Left renal cortex interstitium (tissue), 4 donors: ENCODE measurements at places on chromosomes 12 and 14.

DNA sequence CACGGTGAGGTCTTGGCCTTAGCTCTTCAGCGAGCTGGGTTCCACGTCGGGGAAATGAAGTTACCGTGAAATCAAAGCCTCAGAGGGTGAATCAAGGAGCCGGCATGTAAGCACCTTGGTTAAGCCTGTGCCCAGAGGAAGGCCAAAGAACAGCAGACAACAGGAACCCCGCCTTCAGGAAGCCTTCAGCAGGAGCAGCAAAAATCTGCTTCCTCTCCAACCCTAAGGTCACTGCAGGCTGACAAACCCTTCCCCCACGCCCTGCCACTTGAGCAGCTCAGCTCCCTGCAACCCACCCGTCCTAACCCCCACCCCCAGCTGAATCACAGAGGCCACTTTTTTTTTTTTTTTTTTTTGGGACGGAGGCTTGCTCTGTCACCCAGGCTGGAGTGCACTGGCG lies 72.9 kb upstream of the LTA4H start:
- no peak for DNase-seq

DNA sequence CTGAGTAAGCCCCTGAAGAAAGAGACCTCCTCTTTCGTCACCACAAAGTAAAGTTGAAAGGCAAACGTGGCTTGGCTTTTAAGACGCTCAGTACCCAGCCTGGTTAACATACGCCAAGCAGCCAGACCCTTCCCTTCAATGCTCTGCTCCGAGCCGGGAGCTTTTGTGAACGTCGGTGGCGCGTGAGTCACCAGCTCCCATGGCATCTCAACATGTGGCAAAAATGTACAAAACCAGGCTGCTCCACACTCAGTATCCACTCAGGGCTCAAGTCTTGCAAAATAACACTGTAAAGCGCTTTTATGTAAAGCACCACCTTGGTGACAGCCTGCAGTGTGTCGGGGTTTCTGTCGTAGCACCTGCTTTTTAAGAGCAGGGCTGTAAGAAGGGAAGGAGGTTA lies 89.0 kb downstream of the SETD3 start:
- no peak for DNase-seq

- no peak for DNase-seq
Observed at GRCh38 chr12:28127455-28127854, 62.8 kb upstream of the CCDC91 start.

GRCh38 chr12:132257955-132258490 lies 71.4 kb downstream of the GALNT9 start:
- DNase-seq, result no peak

DNA sequence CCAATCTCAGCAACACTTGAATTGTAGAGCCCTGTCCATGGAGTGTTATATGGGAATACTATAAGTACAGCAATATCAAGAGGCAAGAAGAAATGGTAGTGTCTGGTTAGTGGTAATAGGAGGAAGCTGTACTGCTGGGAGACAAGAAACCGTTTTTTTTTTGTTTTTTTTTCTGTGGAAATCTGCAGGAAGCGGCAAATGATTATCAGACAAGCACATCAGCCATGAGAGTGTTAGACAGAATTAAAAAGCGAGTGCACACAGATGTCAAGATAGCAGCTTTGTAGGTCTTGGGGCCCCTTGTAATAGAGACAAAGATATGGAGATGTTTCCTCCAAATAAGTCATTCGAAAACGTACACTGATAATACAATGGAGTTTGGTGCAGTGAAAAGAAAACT lies 6.7 kb downstream of the TESPA1 start:
- no peak for DNase-seq

- no peak for DNase-seq
Observed at GRCh38 chr12:11134305-11134704, at the start of gene TAS2R30. Gene TAS2R30, minus strand, starts transcription at chr12:11134644. Its CDS starts 400 bp downstream, at chr12:11134244.

DNA sequence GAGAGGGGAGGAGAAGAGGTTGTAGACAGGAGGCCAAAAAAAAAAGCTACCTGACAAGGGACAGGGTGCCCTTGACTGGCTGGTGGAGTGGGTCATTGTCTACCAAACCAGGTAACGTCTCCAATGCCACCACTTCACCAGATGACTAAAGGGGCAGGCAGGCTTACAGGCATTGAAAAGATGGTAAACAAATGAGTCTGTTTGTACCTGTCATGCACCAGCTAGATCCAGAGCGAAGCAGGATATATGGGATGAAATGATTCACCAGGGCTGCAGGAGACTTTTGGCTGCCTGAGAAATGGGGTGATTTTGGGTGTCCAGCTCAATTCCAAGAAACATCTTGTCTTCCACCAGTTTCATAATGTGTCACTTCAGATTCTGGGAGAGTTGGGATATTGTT lies 4.0 kb downstream of the C12orf54 start:
- DNase-seq, result no peak

- no peak for DNase-seq
Observed at GRCh38 chr14:25861406-25861805, 736.4 kb downstream of the NOVA1 start.

- no peak for DNase-seq
Observed at GRCh38 chr12:80504389-80505163, 60.5 kb downstream of the PTPRQ start.

DNA sequence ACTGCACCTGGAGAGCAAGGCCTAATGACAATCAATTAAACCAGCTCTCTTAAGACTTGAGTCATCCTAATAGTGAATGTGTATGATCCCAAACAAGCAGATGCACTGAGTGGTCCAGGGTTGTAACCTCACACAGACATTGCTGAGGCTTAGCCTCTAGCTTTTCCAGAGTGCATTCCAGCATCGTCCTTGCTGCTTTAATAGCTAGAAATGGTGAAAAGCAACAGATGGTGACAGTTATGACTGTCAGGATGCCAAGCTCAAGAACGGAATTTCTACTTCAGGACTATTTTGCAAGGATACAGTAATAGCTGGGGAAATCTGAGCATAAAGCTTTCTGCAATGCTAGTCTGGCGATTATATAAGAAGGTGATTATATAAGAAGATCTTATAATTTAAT lies 34.6 kb downstream of the PTPRR start:
- DNase-seq, result no peak

DNA sequence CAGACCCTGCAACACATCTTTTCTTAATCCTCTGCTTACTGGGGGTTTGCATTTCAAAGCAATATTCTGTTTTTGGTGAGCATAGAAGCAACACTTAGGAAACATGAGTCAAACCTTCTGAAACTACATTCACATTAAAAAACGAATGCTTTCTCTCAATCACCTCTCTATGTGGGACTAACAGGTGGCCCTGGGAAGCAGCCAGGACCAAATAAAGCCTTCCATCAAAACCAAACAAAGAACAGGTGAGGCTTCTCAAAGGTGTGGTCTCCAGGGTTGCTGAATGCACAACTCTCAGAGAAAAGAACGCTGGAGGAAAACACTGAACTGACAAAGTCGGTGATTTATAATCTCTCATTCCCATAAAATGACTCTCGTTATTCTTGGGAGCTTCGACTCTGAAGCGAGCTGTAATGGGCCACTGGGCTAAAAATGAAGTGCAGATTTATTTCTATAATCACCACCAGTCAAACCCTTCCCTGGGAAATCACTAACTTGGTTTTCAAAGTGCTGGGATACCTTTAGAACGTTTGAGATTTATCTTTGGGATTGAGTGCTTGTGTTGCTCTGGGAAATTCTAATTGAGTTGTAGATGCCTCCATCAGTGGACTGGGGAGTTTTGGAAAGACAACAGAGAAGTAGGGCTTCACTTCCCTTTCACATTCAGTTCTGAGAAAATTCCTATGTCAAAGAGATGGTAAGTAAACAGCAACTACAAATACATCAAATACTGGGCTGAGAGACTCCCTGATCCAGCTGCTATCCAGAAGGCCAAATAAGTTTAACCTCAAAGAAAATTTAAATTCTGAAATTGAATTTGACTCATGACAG lies 262.0 kb upstream of the TMPO start:
- peak; percentile 39 for DNase-seq

DNA sequence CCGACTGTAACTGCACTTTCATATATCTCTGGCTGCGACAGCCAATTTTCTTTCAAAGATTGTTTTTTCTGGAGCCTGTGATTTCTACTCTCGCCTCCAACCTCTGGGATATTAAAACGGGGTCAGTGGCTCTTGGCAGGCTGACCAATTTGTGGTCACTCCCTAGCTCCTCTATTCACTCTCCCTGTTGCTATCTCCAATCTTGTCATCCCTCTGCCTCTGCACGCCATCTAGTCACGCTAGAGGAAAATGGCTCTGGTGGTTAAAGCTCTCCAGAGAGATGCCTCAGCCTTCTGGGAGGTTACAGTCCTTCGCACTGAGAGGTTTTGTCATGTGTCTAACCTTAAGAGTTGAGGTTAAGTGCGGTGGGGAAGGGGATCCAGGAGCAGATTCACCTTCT lies 59.8 kb upstream of the CISTR start:
- DNase-seq, result peak; percentile 29

- no peak for DNase-seq
Observed at GRCh38 chr14:94113073-94113472, 2.5 kb downstream of the IFI27 start.

DNA sequence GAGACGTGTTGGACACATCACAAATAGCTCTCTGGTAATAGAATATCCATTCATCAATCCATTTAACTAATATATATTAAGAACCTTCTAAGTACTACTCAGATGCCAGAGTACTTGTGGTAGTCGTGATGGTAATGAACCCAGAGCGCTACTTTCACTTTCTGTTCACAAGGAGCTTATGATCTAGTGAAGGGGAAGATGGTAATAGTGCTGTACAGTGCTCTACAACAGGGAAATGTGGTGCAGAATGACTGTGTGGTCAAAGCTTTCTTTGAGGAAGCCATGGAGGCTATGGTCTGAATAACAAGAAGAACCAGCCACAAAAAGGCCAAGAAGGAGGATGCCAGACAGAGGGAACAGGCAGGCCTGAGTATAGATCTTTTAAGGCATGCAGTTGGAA lies 212.0 kb downstream of the PTPRO start:
- no peak for DNase-seq

DNA sequence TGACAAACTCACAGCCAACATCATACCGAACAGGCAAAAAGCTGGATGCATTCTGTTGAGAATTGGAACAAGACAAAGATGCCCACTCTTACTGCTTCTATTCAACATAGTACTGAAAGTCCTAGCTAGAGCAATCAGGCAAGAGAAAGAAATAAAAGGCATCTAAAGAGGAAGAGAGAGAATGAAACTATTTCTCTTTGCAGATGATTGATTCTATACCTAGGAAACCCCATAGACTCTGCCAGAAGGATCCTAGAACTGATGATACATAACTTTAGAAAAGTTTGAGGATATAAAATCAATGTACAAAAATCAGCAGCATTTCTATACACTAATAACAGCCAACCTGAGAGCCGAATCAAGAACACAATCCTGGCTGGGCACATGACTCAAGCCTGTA lies 6.1 kb upstream of the ANO6 start:
- DNase-seq, result no peak

- DNase-seq, result no peak
Observed at GRCh38 chr14:70619708-70620107, 19.3 kb upstream of the MED6 start.

GRCh38 chr14:42947991-42948390 lies 1341.3 kb downstream of the LRFN5 start:
- no peak for DNase-seq

DNA sequence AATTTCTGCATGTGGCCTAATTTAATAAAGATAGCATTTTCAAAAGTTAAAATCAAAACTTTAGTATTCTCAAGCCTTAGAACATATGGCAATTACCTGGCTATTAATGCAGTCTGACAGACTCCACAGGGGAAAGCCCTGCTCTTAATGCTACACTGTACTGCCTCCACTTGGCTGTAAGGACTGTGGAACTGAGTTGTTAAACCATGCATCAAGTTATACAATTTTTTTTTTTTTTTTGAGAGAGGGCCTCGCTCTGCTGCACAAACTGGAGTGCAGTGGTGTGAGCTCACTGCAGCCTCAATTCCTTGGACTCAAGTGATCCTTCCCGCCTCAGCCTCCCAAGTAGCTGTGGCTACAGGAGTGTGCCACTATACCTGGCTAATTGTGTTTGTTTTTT lies 19.0 kb upstream of the NDUFA12 start:
- no peak for DNase-seq

DNA sequence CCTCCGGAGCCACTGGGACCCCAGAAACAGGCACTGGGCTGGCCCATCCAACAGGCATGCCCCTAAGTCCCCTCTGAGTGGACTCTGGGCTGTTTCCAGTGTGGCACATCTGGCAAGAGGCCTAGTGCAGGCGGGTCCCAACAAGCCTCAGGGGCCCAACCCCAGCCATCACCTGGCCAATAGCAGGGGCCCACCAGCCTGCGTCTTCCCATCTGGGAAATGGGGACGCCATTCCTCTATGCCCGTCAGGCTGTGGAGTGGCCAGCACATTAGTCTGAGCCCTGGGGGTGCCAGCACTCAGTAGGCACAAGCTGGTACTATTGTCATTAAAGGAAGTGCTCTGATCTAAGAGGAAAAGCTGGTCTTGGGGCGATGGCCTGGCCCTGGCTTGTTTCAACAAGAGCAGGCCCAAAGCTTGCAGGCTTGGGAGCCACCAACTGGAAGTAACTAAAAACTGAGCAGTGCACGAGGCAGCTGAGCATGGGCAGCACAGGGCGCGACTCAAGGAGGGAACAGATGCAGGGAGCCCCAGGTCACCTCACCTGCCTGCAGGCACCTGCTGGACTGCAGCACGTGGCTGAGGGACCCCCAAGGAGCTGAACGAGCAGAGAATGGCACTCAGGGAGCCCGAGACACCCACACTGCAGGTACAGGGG lies 8.4 kb downstream of the DEGS2 start:
- DNase-seq, result no peak

DNA sequence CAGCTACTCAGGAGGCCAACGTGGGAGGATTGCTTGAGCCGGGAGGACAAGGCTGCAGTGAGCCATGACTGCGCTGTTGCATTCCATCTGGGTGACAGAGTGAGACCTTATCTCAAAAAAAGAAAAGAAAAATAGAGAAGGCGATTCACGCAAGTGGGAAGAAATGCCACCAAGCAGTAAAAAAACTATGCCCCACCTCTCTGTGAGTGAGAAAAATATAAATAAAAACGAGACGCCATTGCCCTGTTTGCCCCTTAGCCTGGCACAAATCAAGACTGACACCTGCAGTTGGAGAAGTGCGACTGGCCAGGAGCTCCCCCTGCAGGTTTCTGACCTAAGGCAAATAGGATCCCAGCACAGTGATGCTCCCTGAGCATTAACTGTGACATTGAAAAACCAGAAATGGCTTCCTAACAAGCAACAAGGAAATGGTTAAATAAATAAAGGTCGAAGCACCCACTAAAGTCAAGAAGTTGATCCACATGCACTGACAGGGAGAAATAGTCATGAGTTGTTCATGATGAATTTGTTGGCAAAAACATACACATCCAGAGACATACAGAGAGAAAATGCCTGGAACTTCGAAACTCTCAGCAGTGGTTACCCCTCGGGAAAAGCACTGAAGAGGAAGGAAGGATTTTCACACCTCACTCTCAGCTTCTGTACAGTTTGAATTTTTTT lies 21.1 kb downstream of the GSC start:
- no peak for DNase-seq
